Naive thymus-derived CD8-positive, alpha-beta T cell (primary cell): ENCODE measurements at places on chromosomes 1 and 21. TPM values are rescaled to one million over a fixed set of nuclear protein-coding genes. Genes with fewer than 3 reads are reported as not detected.
A peak's percentile ranks its signal among the peaks of the same experiment; 100 is the strongest.

- no peak for DNase-seq
Measured at GRCh38 chr1:197143276-197143675, 3.2 kb downstream of the ASPM start.

DNA sequence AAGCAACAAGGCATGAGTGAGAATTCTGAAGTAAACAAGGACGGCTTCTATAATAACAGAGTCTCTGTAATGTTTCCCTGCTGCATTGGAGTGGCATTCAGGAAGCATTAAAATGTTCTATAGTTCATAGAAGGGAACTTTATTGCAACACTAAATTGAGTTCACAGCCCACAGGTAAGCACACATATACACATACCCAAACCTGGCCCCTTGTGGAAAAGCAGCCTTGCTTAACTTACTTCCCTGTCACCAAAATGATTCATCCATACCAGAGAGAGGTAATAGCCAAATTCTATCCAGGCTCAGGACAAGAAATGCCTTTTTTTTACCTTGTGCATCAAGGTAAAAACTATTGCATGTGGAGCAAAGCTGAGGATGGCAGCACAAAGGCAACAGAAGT, 241.4 kb downstream of the HHIPL2 start:
- no peak for DNase-seq

- DNase-seq = no peak
Measured at GRCh38 chr1:33790577-33790976, 73.3 kb upstream of the HMGB4 start.

DNA sequence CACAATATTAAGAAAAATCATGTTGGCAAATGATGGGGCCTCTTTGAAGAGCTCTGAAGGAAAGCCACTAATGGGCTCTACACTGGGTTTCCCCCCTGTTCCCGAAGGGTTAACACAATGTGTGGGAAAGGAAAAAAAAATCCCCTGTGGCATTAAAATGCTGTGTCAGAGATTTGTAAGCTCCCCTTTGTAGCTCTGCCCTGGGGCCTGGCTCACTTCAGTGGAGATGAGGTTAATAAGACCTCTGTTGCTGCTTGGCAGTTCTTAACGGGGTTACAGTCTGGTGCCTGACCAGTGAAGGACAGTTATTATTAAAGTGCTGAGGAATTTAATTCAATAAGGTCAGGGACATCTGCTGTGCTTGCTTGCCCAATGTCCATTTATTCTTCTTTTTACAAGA, 129.7 kb upstream of the UBE2U start:
- no peak for DNase-seq

- DNase-seq = peak; percentile 91
Measured at GRCh38 chr1:235867903-235868469, 1.3 kb upstream of the LYST start.

- no peak for DNase-seq
Measured at GRCh38 chr1:35683012-35683411, 35.7 kb downstream of the C1orf216 start.

DNA sequence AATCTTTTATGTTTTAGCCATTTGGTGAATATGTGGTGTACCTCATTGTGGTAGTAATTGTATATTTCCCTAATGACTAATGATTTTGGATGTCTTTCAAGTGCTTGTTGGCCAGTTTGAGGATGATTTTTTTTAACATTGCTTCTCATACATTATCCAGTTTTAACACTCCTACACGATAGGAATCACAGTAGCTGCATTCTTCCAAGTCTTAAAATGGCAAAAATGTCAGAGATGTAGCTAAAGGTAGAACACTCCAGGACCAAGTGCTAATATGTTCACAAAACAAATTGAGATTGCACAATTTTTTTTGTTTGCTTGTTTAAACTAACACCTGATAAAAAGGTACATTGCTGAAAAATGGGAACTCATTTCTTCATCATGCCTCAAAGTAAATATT, 11.7 kb downstream of the USP25 start:
- DNase-seq = no peak

DNA sequence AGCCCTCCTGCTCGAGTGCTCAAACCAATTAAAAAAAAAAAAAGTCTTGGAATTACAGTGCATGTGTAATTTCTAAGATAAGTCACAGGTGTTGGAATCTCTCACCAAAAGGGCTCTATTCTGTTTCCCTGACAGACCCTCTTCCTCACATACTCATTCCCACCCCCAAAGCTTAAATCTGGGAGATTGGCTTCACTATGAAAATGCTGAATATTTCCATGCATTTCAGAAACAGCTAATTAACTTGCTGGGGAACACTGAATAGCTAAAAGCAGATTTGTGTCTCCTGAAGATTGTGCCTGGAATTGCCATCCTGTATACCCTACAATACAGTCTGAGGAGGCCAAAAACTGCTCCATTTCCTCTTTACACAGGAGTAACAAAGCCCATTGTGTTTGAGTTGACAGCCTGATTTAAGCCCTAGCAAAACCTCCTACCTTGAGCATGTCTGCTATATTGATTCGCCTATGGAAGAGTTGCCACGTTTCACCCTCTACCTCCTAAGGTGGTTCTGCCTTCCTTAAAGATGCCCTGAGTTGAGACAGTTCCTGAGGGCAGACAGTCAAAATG, 1.4 kb upstream of the PIK3R3 start:
- DNase-seq = no peak

DNA sequence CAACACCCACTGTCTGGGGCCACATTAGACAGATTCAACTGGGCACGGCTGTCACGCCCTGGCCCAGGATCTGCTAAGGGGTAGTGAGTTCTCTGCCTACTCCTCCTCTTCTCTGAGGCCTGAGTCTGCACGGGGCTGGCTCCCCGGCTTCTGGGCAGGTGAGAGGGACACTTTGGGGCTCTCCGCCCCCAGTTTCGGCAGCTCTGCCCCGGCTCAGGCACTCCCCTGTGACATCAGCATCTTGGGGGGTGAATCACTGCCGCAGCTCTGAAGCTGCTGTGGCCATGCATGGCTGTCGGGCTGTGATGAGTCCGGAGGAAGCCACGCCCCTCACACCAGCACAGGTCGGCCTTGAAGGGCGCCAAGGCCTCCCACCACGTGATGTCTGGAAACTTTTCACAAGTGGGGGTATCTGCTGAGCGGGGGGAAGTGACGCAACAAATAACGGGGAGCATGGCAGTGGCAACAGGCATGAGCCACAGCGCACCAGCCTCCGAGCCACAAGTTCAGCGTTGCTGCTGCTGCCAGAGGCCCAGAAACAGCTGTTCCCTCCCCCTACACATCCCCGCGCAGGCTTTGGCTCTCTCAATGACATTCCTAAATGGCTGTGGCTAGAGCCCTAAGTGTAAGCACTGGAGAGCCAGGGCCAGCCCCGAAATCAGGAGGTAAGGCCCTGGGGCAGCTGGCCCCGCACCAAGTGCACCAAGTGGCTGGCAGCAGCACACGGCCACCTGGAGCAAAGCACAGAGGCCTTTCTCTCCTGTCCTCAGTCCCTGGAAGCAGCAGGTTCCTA, 26.3 kb downstream of the ZBTB17 start:
- peak; percentile 77 for DNase-seq

DNA sequence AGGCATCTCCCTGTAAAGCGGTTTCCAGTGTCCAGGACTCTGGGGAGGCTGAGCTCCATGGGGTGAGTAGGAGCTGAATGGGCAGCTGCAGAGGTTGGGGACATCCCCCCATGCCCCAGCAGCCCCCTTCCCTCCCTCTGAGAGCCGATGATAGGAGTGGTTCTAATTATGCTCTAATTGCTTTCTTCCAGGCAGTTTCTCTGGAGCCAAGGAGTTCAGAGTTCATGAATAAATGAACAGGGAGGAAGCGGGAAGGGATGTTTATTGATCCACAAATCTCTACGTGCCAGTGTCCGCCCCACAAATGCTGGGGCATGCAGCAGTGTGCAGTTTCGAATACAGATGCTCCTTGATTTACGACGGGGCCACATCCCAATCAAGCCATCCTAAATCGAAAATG, 15.6 kb downstream of the NKAIN1 start:
- DNase-seq = no peak

GRCh38 chr1:39255222-39255621, 50.7 kb downstream of the MACF1 start:
- DNase-seq = no peak

- peak; percentile 92 for DNase-seq
Measured at GRCh38 chr1:206803221-206803730, 31.0 kb upstream of the IL10 start.

GRCh38 chr21:33339918-33340317, 15.1 kb downstream of the IFNAR1 start:
- no peak for DNase-seq

GRCh38 chr1:43687301-43688108, 19.8 kb upstream of the ST3GAL3 start:
- no peak for DNase-seq

DNA sequence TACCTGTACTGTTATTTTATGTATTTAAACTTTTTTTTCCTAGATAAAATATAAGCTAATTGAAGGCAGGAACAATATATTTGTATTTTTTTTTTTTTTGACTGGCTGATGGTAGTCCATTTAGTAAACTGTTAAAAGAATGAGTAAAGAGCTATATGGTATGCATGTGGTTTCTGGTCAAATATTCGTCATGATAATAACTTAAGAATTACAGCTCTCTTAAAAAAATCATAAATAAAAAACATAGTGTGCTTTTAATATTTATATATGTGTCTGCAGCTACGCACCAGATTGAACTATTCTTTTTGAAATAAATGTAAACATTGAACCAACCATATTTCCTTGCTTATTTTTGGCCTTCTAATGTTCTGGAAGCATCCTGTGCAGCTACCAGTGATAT, 272.3 kb upstream of the C1orf105 start:
- DNase-seq = no peak

GRCh38 chr1:18293291-18293690, 185.7 kb downstream of the IGSF21 start:
- no peak for DNase-seq

- DNase-seq = peak; percentile 80
Measured at GRCh38 chr1:54715493-54716298, at the start of gene TTC4. Gene TTC4 (plus strand): TSS chr1:54715861. CDS start chr1:54715909, 48 bp downstream.

GRCh38 chr1:59261537-59261936, 35.4 kb upstream of the FGGY start:
- no peak for DNase-seq

GRCh38 chr1:37951783-37952624, 5.2 kb upstream of the INPP5B start:
- DNase-seq = no peak

DNA sequence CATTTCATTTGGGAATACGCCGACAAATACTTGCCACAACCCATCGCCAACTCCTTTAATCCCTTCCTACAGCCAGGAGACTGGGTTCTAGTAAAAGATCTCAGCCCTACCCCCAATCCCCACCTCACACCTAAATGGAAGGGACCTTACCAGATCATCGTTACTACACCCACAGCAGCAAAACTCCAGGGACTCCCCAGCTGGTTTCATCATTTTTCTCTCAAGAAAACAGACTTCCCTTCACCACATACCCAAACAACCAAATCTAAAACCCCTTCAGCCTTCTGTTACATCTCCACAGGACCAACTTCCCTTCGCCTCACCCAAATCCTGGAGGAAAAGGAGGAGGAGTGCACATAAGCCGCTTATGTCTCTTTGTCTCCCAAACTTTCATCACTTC, 23.7 kb upstream of the SLC2A5 start:
- no peak for DNase-seq

GRCh38 chr21:42835611-42836401, 43.5 kb downstream of the WDR4 start:
- DNase-seq = no peak

GRCh38 chr1:72837781-72838180, 555.4 kb upstream of the NEGR1 start:
- DNase-seq = no peak

GRCh38 chr1:40795811-40796586, 12.4 kb downstream of the KCNQ4 start:
- DNase-seq = no peak

DNA sequence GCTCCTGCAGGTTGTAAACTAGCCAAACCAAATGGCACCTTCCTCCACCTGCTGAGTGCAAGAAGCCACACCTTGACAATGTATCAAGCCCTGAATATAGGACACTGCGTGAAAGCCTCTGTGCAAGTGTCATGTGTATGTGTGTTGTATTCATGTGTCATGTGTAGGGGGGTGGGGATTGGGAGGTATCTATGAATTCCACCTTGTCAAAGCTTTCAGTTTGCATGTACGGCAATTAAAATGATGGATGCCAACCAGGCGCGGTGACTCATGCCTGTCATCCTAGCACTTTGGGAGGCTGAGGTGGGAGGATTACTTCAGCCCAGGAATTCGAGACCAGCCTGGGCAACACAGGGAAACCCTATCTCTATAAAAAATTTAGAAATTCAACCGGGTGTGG, 19.8 kb downstream of the CD34 start:
- no peak for DNase-seq

DNA sequence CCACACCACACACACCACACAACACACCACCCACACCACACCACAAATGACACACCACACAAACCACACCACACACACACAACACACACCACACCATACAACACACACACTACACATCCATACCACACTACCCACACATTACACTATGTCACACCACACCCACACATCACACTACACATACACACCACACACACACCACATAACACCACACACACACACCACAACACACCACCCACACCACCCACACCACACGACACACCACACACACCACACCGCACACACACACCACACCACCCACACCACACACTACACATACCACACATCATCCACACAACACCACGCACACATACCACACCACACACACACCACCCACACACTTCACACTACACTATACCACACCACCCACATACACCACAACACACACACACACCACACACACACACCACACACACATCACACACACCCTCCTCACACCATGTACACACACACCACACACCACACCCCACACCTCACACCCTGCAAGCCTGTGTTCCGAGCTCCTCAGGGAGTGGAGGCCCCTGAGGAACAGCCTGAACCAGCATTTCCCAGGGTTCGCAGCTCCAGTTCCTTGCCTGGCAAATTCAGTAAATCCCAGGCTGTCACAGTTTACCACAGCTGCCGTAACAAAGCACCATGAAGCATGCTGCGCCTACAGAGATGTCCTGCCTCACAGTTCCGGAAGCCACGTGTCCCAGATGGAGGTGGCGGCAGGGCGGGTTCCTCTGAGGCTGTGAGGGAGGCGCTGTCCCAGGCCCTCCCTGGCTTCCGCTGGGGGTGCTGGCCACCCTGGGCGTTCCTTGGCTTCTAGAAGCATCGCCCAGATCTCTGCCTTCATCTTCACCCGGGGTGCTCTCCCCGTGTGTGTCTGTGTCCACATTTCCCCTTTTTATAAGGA, 69.8 kb upstream of the ATP5PO start:
- DNase-seq = no peak

- DNase-seq = no peak
Measured at GRCh38 chr1:192888574-192888973, 79.7 kb downstream of the RGS2 start.

The ZNF593OS gene
- polyA plus RNA-seq = 2.1 TPM

The ETV3L gene
- polyA plus RNA-seq = not detected

The RHCE gene
- 1.1 TPM for polyA plus RNA-seq

The FMO5 gene
- polyA plus RNA-seq = 0.16 TPM

The TGFB2 gene
- polyA plus RNA-seq = not detected

The SPATA1 gene
- polyA plus RNA-seq = not detected

The OR2G6 gene
- polyA plus RNA-seq = not detected

The RGS21 gene
- not detected for polyA plus RNA-seq

The CELA3A gene
- not detected for polyA plus RNA-seq

The SERPINC1 gene
- polyA plus RNA-seq = not detected

The TRABD2B gene
- polyA plus RNA-seq = not detected

The WLS gene
- polyA plus RNA-seq = not detected
